ENCODE measurements at places on chromosomes 1 and 21.

DNA sequence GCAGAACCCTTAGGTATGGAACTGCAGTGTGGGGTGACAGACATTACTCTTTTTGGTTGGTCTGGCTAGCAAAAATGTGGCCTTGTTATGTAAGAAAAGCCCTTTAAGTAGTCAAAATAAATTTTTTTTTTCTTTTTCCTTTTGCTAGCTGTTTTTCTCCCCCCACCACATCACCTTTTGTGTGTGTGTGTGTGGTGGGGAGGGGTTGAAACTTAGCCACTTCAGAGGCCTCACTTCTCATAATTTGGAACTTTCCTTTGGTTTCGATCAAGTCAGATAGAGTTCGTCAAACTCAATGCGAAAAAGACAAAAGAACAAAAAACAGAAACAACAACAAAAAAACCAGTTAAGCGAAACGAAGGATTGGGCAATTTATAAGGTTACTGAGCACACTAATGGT lies 1.9 kb upstream of the PRMT2 start:
- no peak for DNase-seq

DNA sequence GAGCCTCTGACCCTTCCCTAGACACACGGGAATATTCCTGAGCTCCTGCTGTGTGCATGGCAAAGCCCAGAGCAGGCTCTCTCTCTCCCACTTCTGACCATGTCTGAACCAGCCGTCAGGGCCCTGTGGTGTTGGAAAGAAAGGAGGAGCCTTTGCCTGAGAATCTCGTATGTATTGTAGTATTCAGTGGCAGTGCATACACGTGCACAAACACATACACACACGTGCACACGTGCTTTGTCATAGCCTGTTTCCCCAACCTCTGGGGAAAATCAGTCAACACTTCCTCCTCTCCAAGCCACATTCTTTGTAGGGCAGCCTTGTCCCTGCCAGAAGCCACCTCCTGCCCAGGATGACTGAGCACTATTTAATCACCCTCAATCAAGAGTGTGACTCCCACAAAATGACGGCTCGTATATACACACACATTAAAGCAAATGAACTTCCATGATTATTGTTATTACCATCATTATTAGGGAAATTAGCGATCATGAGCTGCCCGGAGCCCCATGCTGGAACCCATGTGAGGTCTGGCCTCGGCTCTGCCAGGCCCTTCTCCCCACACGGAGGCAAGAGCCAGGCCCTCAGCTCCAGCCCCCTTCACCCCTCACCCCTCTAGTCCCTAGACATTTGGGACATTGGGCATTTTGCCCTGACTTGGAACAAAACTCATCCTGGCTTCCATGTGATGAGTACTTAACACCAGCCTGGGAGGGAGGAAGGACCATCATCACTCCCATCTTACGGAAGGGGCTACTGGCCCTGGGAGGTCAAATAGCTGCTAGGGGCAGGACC lies 331.9 kb downstream of the NPHP4 start:
- DNase-seq = no peak

DNA sequence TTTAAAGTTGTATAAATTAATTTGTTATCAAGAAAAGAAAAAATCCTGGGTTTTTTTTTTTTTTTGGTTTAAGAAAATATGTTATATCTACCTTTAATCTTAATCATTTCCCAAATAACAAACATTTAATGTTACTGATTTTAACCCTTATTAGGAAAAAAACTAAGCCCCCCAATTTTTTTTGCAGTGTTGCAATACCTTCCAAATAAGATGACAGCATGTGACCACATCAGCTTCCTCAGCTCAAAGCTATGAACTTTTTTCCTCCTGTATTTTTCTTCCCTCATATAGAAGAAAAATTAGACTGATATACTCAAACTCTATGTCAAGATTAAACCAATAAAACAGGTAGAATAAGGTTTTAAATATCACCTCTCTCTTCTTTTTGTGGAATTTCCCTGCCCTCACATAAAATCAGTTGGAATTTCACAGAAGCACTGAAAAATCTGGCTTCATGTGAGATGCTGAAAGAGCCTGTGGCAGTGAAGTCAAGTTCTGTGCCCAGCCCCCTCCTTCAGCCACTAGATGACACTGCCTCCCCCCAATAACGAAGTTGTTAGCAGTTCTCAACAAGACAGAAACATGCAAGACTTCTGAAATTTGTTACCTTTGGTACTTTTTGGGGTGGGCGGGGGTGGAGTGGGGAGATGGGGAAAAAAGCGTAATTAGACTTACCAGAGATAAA lies 9.6 kb upstream of the SMYD2 start:
- DNase-seq = no peak

DNA sequence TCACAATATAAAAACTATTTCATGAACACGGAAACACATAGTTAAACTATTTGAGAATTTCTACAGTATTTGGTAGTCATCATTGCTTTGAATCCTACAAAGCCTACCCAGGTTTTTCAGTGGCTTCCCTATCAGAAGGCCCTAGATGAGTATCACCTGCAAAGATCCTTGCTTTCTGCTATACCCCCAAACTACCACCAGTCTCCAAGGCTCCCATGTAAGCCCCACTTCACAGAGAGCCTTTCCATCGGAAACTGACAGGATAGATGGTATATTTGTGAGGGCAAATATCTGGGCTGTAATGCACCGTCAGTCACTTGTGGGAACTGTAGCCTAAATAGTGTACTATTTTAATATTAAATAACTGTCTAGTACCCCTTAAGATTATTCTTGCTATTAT lies 674.3 kb downstream of the BRINP3 start:
- DNase-seq = no peak

- DNase-seq = no peak
Observed at GRCh38 chr1:153122831-153123421, 9.6 kb upstream of the SPRR2F start.

GRCh38 chr1:117209094-117209493 lies 1.6 kb downstream of the VTCN1 start:
- no peak for DNase-seq

Measured in stimulated activated CD8-positive, alpha-beta memory T cell treated with anti-CD3 and anti-CD28 coated beads, Interleukin-4, amount 100 ng/mL, for 1 hour (primary cell).